ENCODE measurements at places on chromosomes 7 and 10.
A peak's percentile ranks its signal among the peaks of the same experiment; 100 is the strongest.

GRCh38 chr10:124349231-124349995, 69.3 kb downstream of the OAT start:
- no peak for DNase-seq

DNA sequence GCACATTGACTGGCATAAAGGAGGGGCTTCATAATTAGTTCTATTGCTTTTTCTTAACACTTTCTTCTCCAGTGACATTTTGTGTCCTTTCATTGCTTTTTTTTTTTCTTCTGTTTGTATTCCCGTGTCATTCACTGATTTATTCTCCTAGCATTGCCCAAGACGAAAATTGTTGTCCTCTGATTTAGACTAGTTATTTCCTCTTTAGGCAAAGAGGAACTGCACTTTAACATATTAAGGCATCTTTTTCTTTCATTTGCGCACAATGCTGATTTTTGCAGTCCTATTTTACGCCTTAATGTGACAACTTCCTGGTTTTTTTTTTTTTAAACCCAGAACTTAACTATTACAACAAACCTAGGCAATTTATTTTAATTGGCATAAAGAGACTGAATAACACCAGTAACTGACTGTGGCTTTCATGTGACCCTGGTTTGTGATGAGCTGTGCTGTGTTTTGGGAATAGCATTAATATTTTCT, 39.7 kb downstream of the ARID5B start:
- DNase-seq: no peak

GRCh38 chr7:153902862-153903261, 149.3 kb upstream of the DPP6 start:
- DNase-seq: no peak

DNA sequence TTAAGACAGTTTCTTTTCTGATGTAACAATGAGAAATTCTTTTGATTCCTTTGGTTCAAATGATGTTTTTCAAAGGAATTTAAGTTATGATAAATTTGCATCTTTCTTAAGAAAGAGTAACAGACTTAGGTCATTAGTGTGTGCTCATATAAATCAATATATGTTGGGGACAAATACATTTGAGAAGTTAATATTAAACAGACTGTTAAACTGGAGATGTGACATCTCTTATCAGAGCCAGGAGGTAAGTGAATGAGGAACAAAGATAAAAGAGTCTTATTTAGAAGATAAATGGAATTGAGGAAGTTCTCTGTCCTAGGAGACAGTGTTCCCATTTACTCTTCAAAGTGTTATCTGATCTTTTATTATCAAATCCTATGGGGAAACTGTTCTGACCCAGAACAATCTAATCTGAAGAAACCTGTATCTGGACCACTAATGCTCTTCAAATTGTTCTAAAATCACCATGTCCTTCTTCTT, 104.8 kb upstream of the LAMB4 start:
- DNase-seq: no peak

- DNase-seq: peak; percentile 75
These were observed 985 bp upstream of the ETV1 start for GRCh38 chr7:13990319-13990983.

DNA sequence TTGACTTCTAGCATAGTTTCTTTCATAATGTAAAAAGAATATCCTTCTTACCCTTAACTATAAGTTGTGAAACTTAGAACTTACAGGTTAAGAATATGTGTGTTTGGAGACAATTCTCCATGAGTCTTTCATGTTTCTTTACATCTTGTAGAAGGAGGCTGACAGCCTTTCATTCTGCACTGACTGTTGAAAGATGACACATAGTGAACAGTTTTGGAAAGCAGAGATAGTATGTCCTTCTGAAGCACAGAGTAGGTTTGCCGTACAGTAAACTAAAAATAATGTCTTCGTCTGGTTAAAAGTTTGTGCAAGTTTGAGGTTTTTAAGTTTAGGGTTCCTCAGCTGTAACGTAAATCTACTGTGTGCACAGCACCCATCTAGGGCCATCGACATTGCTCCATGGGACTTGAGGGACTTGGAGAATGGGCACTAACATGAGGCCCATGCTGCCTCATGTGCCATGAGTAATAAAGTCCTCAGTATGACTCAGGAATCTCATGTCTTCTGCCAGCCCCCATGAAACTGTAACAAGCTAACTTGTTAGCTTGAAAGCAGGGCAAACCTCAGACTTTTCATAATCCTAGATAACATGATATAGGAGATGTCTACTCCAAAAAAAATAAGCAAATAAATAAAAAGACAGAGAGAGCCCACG, 24.5 kb upstream of the ELAPOR2 start:
- no peak for DNase-seq

GRCh38 chr7:103690242-103690974, 244.4 kb upstream of the SLC26A5 start:
- no peak for DNase-seq

GRCh38 chr10:1573981-1574380, 163.3 kb downstream of the ADARB2 start:
- no peak for DNase-seq

DNA sequence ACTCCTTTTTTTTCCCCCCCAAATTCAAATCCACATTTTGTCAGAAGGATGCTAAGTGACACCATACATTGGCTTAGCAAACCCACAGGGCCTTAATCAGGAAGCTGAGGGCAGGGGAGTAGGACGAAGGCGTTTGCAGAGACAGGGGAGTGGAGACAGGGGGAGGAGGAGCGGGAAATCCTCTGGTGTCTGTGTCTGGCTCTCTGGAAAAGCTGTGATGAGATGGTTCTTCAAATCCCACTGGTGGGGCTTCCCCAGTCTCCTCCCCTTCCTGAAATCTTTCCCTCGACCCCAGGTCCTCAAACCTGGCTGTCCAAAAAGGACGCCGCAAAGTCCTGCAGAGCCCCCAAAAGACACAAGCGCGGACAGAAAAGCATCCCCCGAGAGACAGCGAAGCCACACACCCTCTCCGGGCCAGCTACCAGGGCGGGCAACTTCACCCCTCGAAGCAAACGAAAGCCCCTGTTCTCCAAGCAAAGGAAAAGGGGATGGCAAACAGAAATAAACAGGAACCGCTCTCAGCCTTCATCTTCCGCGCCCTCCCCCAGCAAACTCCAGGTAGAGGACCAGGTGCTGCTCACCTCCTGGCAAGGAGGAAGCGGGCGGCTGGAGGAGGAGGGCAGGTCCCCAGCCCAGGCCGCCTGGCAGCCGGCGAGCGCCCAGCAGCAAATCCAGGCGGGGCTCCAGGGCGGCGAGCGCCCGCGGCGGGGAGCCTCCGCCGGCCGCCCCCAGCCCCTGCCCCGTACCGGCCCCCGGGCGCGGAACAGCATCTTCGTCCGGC, 520 bp downstream of the ELAPOR2 start:
- no peak for DNase-seq

DNA sequence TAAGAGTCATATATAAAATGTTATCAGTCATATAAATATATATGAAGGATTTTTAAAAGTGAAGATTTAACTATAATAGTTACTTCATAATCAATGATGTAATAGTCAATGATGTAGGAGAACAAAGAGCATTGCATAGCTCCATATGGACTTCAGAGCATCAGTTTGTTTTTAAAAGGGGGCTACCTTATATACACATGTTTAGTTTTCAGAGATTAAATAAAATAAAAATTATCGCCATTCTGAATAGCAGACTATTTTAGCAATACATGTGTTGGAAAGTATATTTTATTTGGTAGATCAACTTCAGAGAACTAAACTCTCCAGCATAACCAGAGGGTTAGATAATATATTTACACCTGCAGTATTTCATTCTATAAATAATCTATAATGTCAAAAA, 29.1 kb upstream of the EPC1 start:
- no peak for DNase-seq
